ENCODE measurements at places on chromosomes 3 and 15.

DNA sequence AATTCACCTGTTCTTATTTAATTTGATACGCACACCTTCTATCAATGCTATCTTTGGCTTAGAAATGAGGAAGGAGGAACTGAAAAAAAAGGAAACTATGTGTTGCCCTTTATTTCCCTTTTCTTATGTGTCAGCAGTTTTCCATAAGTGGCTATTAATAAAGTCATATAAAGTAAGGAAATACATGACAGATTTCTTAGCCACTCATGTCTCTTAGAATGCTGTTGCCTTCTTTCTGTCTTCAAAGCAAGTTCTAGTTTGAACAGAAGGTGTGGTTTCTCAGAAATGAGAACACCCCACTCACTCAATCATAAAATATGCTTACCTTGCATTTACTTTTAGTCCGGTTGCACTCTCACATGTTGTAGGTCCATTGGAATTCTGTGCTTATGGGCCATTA is 640.5 kb upstream of the GRM7 start:
- no peak for DNase-seq

DNA sequence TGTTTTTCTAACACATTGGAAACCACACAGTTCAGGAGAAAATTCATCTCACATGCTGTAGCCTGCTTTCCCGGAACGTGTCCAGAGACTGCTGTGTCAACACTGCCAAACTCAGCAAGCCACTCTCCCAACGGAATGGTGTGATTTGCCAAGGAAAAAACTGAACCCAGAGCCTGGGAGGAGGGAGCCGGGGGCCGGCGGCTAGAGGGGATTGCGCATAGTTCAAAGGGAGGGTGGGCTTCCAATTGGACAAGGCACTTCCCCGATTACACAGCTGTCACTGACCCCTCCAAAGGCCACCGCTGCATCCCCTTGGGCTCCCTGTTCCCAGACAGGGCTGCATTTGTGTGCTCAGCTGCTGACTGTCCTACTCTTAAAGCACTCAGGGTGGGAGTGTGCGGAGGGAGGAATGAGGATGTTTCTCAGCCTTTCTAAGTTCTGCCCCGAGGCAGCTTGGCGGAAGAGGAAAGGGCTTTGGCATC is 256.2 kb downstream of the ZNF621 start:
- no peak for DNase-seq

- no peak for DNase-seq
Measured at GRCh38 chr15:67796196-67797127, 28.8 kb upstream of the SKOR1 start.

GRCh38 chr3:85572426-85572825 is 613.6 kb downstream of the CADM2 start:
- no peak for DNase-seq

DNA sequence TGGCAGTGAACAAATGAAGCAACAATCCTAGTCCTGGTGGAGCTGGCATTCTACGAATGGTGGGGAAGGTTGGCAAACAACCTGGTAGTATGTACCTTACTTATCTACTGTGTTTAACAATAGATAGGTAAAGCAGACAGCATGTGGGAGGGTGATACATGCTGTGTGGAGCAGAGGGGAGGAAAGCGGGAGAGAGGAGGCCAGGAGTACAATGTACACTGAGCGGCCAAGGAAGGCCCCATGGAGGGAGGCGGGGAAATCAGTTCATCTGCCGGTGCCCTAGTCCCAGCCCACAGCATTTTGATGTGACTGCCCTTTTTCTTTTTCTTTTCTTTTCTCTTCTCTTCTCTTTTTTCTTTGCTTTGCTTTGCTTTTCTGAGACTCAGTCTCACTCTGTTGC is 5.3 kb upstream of the RHCG start:
- no peak for DNase-seq

DNA sequence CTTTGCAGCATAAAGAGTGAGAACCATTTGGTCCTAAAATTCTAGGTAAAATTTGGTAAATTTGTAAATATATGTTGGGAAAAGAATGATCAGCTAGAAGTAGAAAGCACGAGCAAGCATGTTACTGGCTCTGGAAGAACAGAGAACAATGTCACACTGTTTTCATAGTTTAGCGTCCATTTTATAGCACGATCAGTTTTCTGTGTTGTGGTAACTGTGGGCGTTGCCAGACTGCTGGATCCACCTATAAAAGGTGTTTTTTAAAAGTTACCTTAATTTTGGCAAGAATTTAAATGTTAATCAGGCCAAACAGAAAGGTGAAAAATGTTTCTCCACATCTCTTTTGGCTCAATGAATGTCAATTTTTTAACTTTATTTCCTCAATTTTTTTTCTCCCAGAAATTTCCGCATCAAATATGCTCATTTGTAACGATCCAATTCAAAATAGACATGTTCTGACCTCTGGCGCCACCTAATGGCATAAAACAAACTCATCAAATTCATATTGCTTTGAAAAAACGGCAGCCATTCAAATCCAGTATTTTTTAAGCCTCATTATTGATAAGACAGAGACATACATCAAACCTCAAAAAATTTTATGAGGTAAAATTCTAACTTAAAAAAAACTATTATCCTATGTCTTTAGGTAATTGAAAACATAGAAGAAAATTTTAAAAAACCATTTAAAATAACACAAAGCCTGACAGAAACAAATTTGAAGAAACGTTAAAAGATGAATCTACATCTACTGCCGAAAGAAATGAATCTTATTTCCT is 5.5 kb upstream of the GP5 start:
- no peak for DNase-seq

- no peak for DNase-seq
Measured at GRCh38 chr3:159172473-159172872, 370.6 kb downstream of the MFSD1 start.

- DNase-seq = no peak
Measured at GRCh38 chr15:83292317-83292716, 7.9 kb upstream of the BNC1 start.

GRCh38 chr3:127410137-127410488 is 122.3 kb upstream of the PRR20G start:
- no peak for DNase-seq

DNA sequence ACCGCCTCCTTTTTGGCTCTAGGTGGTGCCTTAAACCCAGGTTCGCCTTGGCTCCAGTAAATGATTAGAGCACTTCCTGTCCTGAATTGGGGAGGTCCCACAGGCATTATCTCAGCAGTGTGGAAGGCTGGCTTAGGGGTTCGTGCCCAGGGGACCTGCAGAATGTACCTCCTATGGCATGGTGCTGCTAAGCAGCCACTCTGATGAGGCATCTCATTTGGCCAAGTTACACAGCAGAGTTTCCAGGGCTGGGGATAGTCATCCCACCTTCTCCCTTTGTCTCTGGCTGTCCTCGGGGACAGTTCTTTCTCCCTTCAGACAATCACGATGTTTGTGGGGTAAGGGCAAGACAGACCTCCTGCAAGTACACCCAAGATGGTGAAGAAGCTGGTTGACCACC is 371.2 kb downstream of the VPS13C start:
- DNase-seq = no peak

DNA sequence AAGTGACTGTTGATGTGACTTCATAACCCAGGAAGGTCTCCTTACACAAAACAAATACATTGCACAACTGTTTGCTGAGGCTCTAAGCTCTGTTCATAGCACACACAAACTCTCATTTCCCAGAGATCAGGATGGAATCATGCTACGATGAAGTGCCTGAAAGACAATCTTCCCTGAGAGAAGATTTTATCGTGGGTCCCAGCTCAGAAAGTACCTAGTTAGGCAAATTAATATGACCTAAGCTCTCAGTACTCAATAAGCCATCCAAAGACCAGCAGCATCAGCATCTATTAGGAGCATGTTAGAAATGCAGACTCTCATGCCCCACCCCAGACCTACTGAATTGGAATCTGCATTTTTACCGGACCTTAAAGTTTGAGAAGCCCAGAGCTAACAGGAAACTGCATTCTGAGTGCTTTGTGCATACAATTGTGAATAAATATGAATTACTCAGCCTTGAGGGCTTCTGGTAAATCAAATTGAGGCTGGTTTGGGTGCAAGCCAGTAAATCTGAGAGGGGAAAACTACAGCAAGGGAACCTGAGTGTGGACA is 161.5 kb upstream of the C2CD4B start:
- DNase-seq = no peak

DNA sequence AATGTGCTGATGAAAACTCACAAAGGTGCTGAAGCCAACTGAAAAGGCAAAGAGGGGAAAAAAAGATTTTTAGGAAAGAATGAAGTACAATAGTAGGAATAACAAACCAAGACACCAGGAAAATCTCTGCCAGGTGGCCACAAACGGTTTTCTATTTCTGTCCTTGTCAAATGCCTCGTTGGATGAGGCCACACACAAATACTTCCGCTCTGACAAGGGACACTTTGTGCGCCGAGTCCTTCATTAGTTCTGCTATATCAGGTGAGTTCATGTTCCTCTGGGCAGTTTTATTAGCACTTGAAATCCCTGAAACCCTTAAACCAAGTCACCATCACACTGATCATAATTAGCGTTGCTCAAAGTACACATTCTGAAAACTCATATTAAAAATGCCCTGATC is 373.1 kb downstream of the VPS13C start:
- DNase-seq = no peak

GRCh38 chr3:184604615-184605290 is 43.2 kb downstream of the EPHB3 start:
- no peak for DNase-seq

GRCh38 chr3:13623101-13623654 is 74.3 kb downstream of the FBLN2 start:
- no peak for DNase-seq

GRCh38 chr15:42999201-42999779 is 78.7 kb upstream of the TTBK2 start:
- no peak for DNase-seq
